A549 (cell line): ENCODE measurements at places on chromosomes 7 and 10.
A peak's percentile ranks its signal among the peaks of the same experiment; 100 is the strongest.

DNA sequence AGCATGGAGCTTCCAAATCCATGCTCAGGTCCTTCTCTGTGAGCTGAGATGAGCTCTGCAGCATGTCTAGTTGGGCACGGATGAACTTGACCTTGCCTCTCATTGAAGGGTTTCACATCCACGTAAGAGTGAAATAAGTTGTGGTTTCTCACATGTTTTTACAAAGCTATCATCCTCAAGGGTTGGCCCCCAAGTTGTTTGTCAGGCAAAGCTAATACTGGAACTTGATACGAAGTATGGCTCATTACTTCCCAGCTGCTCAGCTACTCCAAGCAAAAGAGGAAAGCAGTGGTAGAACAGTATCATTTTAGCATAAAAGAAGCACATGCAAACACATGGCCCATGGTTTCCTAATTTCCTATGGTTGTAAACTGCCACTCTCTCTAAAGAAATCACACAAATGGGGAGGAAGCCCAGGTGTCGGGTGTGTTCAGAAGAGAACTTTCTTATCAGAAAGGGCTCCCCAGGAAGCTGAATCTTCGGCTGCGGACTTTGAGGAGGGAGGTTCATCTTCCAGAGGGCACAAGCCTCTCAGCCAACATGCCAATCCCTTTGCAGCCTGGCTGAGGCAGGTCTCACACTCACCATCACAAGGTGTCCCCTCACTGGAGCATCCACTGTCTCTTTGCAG, 45.3 kb downstream of the PDLIM1 start:
- no peak for DNase-seq

GRCh38 chr7:49721441-49721840, 52.0 kb upstream of the VWC2 start:
- DNase-seq: no peak

DNA sequence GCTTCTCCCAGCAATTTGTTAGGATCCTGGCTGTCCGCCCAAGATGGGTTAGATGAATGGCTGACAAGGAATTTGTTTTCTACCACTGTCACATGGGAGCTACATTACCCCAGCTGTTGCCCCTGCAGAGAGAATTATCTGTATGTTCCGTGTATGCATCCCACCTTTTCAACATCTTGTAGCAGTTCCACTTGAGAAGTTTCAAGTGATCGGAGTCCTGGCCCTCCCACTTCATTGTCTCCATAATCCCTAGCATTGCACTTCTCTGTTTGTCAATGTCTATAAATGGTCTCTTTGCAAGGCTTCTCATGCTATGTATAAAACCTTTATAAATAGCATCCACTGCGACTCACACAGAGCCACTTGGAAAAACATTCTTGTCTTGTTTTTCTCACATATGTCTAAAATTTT, 972.5 kb downstream of the CNTNAP2 start:
- DNase-seq: no peak

DNA sequence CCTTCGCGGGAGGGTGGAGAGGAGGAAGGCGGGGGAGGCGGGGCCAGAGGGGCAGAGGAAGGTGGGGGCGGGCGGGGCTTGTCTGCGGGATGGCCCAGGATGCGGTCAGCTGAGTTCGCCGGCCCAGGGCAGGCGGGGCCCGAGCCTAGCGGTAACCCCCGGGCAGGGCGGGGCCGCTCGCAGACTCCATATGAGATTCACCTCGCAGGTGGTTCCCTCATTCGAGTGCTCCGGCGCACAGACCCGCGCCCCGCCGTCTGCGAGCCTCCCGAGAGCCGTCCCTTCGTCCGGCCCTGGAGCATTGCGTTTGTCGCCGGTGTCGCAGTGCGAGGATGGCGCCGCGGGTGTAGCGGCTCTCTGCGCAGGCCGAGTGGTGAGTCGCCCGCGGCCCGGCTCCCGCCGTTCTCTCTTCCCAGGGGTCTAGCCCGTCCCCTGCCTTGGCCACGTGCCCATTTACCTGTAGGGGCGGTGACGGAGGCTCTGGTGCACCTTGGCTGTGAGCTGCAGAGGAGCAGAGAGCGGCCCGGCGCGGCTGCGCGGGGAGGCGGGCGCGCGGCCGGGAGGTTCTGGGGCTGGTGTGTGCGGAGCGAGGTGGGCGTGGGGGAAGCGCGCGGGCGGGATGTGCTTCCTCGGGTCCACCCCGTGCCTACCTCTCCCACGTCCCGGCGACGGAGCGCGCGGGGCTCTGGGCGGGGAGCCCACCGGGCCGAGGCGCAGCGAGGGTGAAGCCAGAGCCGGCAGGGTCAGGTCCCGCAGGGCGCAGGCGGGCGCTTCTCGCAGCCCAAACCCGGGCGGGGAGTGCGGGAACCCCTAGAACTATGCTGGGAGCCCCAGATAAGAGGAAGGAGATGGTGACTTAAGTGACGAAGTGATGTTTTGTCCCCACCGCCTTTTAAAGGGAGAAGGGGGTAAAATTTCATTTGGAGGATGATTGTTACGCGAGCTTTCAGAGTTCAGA, at the start of gene UPP1:
Gene UPP1, plus strand, starts transcription at position 220 of the 958 bp plus-strand sequence. CDS start 5,519 bp downstream, outside the sequence.
- no peak for DNase-seq

GRCh38 chr7:778271-778967, 51.3 kb upstream of the PRKAR1B start:
- no peak for DNase-seq

DNA sequence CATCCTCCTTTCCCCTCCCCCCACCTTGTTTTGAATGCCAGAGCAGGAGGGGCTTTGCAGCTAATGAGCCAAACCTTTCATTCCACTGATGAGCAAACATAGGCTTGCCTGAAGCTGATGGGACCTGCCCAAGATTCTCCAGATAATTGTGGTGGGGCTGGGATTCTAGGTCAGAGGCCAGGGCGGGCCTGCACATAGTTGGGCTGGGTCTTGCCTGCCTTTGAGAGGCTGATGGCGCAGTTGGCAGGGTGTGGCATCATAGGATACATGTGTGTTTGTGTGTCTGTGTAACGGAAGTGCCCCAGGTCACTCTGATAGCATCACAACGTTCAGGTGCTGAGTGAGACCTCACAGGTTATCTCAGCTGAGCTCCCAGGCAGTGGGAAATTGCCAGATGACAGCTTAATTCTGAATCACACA, 22.9 kb downstream of the BTBD16 start:
- DNase-seq: peak; percentile 20

DNA sequence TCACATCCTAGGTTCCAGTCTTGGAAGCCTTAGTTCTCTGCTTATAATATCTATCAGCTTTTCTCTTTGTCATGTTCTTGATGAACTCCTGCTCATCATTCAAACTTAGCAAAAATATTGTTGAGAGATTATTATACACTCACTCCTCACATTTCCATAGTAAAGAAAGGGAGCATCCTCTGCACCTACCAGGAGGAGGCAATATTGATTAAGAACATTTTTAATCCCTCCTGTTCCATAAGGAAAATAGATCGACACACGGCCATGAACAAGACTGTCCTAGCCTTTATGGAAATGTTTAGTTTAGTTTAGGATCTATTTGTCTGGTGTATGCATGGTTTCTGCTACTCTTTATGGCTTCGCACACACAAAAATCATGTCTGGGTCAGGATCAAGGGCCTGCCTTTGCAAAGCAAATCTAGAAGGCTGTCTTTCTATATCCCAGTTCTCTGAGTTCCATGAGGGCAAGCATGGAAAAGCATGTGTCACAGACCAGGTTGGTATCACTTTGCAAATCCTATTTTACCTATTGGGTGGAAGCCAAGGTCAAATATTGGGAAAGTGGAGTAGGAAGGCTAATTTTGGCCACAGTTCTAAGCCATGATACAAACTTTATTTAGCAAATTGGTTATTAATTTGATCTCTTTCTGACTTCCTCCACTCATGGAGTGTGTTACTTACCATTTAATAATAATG, 164.4 kb downstream of the MDFIC start:
- DNase-seq: no peak
